Fibroblast of skin of right biceps (primary cell): ENCODE measurements at places on chromosomes 16 and 17.

GRCh38 chr17:72143245-72143644 is 22.4 kb downstream of the SOX9 start:
- no peak for DNase-seq

GRCh38 chr16:20920091-20920490 is 19.5 kb downstream of the LYRM1 start:
- DNase-seq, result no peak

DNA sequence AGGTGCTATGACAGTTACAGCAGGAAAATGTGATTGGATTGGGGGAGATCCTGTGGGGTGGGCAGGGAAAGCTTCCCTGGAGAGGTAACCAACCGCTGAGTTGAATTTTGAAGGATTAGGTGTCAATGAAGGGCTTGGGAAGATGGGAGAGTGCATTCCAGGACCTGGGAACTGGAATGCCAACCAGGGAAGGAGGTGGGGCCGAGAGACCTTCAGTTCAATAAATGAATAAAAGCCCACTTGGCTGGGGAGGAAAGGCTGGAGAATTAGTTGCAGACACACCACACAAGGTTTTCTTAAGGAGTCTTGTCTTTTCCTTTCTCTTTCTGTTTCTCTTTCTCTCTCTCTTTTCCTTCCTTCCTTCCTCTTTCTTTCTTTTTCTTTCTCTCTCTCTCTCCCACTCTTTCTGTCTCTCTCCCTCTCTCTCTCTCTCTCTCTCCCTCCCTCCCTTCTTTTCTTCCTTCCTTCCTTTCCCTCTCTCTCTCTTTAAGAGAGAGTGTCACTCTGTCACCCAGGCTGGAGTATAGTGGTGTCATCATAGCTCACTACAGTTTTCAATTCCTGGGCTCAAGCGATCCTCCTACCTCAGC is 3.3 kb downstream of the USP43 start:
- no peak for DNase-seq

DNA sequence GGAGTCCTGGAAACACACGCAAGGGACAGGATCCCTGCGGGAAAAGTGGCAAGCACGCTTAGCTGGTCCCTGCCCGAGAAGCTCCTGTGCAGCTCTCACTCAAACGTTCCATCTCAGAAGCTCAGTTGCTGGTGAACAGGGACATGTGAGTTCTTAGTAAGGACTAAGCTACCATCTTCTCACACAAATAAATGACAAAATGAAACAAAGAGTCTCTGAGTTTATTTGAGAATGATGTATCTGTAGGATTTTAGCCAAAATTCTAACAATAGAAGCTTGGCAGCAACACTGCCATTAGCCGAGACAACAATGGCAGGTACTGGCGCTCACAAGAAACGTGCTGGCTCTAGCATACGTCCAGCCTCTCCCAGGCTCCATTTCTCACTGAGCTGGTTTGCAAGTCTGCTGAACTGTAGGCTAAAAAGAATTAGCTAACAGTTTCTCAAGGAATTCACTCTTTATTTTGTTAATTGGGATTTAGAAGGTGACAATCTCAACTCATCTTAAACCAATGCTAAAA is 90.2 kb downstream of the VPS53 start:
- no peak for DNase-seq

- DNase-seq, result no peak
These were observed 561 bp upstream of the HERPUD1 start for GRCh38 chr16:56931271-56931891.

DNA sequence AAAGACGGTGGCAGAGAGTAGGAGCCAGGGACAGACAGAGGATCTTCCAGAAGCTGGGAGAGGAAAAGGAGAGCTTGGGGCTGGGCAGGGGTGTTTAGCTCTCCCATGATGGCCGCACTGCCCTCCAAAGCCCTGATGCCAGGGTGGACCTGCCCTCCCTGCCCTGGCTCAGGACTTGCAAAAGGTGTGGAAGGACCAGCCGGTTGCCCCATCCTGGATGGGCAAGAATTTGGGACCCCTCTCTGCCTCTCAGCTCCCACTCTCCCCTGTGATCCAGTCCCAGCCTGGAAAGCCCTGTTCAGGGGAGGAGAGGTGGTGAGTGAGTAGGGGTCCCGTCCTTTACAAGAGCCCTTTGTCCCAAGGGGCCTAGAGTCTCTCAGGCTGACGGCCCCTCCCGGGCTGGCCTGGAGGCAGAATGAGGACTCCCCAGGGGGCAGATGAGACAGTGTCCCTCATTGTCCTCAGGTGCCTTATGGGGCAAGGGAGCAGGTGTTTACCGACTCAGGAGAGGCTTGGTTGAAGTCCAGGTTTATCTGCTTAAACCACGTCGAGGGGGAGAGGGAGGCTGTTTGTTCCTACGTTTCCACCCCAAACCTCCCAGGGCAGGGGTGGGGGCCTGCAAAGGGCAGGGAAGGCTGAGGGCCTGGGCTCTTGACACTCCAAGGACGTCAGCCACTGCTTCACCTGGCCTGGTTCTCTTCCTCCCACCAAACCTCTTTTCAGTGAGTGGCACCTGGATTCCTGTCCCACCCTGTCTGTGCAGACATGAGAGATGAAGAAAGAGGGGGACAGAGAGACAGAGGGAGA is 19.3 kb upstream of the ITGA3 start:
- no peak for DNase-seq

- DNase-seq, result no peak
These were observed 16.5 kb upstream of the ABCC1 start for GRCh38 chr16:15932939-15933338.

GRCh38 chr16:69003500-69003899 is 102.0 kb upstream of the HAS3 start:
- DNase-seq, result peak; percentile 22

DNA sequence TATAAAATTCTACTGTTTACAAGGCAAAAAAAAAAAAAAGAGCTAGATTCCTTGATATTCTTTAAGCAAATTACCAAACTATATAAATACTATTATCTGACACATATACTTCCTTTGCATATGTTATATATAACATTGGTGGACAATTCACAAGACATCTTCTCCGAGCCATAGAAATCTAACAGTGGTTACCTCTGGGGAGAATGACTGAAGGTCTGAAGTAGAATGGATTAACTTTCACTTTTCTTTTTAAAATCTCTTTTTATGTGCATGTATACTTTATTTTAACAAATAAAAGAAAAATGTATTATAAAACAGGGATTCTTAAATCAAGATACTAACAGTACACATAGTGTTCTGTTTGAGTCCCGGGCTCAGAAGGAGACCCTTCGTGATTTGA is 131.0 kb downstream of the MRTFB start:
- DNase-seq, result no peak

DNA sequence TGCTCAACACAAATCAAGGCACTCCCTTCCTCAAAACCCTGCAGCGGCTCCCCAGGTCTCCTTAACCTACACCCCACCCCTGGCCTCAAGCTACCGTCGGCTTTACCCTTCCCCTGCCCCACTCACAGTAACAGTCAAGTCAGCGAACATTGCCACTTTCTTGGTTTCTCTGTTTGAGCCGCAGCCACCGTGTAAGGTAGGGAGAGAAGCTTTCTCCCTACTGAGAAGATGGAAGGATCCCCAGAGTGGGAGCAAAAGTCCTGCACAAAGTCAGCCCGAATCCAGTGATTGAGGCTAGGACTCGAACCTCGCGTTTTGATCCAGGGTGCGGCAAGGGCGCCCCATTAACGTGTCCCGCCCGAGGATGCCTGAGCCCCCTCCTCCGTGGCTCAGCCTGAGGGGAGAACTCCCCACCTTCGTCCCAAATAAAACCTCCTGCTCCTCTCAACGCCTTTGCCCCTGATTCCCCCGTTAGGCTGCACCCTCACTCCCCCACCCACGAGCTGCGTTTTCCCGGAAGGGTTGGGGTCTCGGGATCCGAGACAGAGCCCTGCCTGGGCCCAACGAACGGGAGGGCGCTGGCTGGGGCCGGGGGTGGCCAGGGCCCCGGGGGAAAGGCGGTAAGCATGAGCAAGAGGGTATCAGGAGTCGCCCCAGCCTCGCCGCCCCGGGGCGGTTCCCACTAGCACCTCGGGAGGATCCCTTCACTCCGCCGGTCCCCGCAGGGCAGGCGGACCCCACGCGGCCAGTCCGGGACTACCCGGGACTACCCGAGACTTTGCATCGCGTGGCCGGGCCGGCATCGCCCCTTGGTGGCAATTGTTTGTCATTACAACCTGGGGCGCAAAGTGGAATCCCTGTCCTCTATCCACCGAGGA is 9.9 kb upstream of the NAGS start:
- DNase-seq, result peak; percentile 65

- DNase-seq, result peak; percentile 62
These were observed 17.8 kb downstream of the SAP30BP start for GRCh38 chr17:75684924-75685323.

DNA sequence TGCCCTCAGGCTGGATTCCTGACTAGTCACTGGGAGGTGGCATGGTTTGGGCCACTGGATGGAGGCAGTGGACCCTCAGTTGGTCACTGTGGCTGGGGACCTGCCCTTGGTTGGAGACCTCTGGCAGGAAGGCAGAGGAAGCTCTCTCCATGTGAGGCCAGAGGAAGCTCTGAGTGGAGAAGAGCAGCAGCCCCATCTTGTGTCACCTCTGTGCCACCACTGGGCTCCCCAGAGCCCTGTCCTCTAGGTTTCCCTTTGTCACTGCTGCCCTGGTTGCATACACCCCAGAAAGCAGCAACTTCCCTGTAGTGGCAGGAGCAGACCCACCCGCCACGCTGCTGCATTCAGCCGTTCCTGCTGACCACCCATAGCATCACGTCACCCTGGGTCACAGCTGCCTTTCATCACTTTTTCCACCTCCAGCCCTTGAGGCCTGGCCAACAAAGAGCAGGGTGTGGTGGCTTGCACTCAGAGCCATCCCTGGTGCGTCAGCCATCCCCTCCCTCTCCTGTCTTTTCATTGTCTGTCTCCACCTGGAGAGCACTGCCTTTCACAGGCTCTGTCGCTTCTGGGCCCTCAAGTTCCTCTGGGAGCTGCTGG is 11.9 kb downstream of the CTRL start:
- DNase-seq, result no peak

DNA sequence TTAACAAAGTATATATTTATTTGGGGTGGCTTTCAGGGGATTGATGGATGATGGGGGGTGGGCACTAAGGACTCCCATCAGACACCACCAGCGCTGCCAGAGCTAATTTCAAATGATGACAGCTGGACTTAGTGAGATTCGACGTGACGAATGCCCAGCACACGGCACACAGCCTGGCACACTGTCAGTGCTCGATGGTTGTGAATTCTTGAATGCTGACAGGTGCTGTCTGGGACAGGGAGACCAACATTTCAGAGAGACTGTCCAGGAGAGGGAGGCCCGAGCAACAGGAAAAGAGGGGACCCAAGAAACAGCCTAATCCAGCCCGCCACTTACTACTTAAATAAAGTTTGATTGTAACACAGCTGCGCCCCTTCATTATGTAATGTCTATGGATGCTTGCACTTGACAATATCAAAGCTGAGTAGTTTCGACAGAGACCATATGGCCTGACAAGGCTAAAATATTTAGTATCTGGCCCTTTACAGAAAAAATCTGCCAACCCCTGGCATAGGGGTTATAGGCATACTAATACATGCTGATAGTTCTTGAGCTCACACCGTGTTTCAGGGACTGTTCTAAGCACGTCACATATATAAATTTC is 6.2 kb upstream of the MPRIP start:
- no peak for DNase-seq

- peak; percentile 64 for DNase-seq
These were observed 26.0 kb upstream of the HNF1B start for GRCh38 chr17:37770631-37771518.

DNA sequence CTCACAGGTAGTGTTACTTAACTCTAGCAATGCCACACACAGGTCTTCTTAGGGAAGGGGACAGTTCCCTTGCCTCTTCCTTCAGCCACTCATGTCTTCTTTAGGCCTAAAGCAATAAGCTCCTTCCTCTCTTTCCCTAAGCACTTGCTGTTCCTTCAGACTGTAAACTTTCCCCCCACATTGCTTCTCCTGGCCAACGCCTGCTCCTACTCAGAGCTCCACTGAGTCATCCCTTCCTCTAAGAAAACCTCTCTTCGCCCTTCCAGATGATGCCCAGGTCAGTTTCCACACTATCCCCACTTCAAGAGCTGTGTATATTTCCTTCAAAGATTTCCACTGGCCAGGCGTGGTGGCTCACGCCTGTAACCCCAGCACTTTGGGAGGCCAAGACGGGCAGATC is 12.5 kb upstream of the EPOP start:
- DNase-seq, result no peak

- peak; percentile 75 for DNase-seq
These were observed 63.0 kb upstream of the TEKT3 start for GRCh38 chr17:15404106-15405057.

GRCh38 chr16:70789595-70790447 is 11.1 kb downstream of the VAC14 start:
- no peak for DNase-seq

DNA sequence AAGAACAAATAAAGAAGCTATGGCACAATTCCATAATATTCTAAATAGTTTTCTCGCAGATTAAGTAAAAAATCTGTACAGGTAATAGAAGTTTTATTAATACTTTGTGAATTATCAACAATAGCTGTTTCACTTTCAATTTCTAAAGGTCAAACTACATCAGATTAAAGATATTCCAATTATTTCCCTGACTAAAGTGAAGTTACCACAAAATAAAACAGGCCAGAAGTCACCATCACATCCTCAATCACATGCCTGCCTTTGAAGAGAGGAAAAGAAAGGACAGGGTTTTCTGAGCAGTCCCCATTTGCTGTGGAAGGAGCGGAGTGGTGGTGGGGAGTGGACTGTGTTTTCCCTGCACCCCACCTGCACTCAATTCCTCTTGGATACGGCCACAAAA is 11.1 kb downstream of the ITFG1 start:
- DNase-seq, result no peak

- peak; percentile 78 for DNase-seq
These were observed 42.3 kb downstream of the HNF1B start for GRCh38 chr17:37702598-37702997.

- no peak for DNase-seq
These were observed 439 bp downstream of the TRIM25 start for GRCh38 chr17:56913353-56913866.

GRCh38 chr17:43766413-43767052 is 7.9 kb upstream of the SOST start:
- peak; percentile 53 for DNase-seq

DNA sequence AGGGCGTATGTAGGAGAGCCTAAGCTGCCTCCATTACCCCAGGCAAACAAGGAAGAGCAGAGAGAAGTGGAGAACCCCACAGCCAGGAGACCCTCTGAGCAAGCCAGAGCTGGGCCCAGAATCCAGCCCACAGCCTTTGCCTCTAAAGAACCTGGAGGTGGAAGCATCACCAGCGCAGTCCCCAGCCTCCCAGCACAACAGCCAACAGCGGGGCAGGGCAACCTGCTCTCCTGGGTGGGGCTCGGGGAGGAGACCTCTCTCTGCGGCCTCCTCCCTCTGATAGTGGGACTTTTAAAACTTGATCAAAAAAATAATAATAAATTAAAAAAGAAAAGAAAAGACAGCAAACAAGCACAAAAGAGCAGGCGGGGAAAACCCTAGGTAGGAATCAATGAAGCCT is 45.9 kb downstream of the AXIN2 start:
- DNase-seq, result no peak

DNA sequence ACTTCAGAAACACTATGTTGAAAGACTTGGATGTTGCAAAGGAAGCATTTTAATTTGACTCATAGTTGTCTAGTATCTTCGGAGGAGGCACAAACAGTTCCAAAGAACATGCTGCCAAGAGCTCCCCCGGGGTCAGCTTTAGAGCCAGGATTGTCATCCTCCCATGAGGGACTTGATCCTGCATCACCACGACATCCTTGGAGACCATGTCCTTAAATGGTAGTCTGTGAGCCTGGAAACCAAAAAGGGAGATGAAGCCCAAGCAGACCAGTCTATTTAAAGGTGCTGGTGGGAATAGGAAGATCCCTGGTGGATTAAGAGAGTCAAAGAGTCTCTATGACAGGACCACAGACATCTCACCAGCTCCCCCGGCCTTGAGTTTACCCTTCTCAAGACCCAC is 33.3 kb upstream of the DYNLRB2 start:
- no peak for DNase-seq

GRCh38 chr16:11315510-11315909 is 29.7 kb upstream of the RMI2 start:
- peak; percentile 91 for DNase-seq
